ENCODE measurements at places on chromosomes 3 and 15.
A peak's percentile ranks its signal among the peaks of the same experiment; 100 is the strongest.

- DNase-seq: no peak
Observed at GRCh38 chr3:125512135-125512920, 7.7 kb downstream of the SNX4 start.

- no peak for DNase-seq
Observed at GRCh38 chr3:186162221-186162620, 53.3 kb upstream of the ETV5 start.

GRCh38 chr3:120275618-120276017 is 9.4 kb downstream of the GPR156 start:
- DNase-seq: peak; percentile 63

GRCh38 chr3:61796088-61796680 is 234.8 kb downstream of the PTPRG start:
- no peak for DNase-seq

DNA sequence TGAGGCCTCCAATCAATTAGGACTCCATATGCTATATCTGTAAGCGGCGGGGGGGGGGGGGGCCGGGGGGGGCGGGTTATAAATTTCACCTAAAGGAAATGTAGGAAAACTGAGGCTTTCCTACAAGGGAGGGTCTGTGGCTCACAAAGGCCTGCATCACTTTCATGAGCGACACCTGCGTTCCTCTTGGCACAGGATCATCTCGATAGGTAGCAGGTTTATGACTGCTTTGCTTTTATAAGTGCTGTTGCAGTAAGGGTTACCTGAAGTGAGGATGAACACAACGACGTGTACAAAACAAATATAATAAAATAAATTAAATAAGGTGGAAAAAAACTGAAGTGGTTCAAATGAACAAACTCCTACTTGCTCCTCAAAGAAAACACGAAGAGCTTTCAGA is 194.3 kb downstream of the FOXP1 start:
- DNase-seq: no peak

- no peak for DNase-seq
Observed at GRCh38 chr3:45929042-45929679, 14.1 kb upstream of the CXCR6 start.

Measured in NCI-H526 treated with DMSO at 0.1 percent for 48 hours (cell line).